Renal cortex interstitium (tissue), 15 donors: ENCODE measurements at places on chromosomes 11 and 22. TPM values are rescaled to one million over a fixed set of nuclear protein-coding genes. Genes with fewer than 3 reads are reported as not detected.

SPDYC gene
- polyA plus RNA-seq: not detected

ACTN3 gene
- 0.56 TPM for polyA plus RNA-seq

HOATZ gene
- not detected for polyA plus RNA-seq

RPLP2 gene
- polyA plus RNA-seq: 1,139 TPM

MYOD1 gene
- polyA plus RNA-seq: not detected
